ENCODE measurements at places on chromosomes 7 and 10.

GRCh38 chr10:31878486-31878885 lies 50.1 kb downstream of the ARHGAP12 start:
- DNase-seq, result no peak

GRCh38 chr7:137976696-137977095 lies 25.2 kb downstream of the CREB3L2 start:
- no peak for DNase-seq

GRCh38 chr7:119908948-119909347 lies 364.0 kb upstream of the KCND2 start:
- no peak for DNase-seq

GRCh38 chr7:79781716-79782115 lies 328.2 kb upstream of the MAGI2 start:
- DNase-seq, result no peak

GRCh38 chr7:103887853-103888602 lies 101.4 kb downstream of the RELN start:
- no peak for DNase-seq

- DNase-seq, result no peak
Observed at GRCh38 chr7:120502132-120502531, 229.2 kb downstream of the KCND2 start.

DNA sequence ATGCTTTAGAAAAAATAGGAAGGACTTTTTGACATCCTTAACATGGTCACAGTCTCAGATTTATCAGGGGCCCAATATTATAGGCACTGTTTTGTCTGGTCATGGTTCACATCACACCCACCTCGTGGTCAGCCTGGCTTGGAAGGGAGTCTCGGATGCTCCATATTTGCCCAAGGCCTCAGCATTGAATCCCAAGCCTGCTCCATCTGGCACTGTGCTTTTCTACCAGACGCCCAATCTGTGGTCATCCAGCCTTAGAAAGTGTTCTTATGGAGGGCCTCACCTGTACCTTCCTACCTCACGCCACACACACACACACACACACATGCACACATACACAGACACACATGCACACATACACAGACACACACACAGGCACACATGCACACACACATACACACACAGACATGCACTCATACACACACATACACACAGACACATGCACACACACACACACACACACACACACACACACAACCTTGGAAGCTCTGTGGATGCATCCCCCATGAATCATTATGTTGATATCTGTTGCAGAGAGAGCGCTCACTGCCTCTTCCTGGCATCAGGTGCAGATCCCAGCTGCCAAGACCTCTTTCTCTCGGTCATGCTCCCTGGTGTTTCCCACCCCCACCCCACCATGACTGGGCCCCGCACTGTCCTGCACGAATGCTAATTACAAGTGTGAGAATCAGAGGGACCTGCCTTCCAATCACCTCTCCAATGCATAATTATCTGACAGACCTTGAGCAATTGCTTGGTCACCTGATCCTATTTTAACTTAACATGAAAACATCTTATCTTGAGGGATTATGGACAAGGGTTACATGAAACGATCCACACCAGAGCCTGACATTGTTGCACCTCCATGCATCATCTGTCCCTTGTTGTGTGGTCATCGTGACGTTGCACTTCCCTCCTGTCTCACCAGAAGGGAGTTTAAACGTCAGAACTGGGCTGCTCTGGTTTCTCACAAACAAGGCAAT lies 122.7 kb upstream of the TMEM72 start:
- DNase-seq, result no peak

- no peak for DNase-seq
Observed at GRCh38 chr10:36808625-36809362, 316.6 kb upstream of the ANKRD30A start.

- DNase-seq, result peak; percentile 67
Observed at GRCh38 chr7:128093614-128094570, 62.7 kb upstream of the LRRC4 start.

- peak; percentile 30 for DNase-seq
Observed at GRCh38 chr7:120395526-120396019, 122.6 kb downstream of the KCND2 start.

DNA sequence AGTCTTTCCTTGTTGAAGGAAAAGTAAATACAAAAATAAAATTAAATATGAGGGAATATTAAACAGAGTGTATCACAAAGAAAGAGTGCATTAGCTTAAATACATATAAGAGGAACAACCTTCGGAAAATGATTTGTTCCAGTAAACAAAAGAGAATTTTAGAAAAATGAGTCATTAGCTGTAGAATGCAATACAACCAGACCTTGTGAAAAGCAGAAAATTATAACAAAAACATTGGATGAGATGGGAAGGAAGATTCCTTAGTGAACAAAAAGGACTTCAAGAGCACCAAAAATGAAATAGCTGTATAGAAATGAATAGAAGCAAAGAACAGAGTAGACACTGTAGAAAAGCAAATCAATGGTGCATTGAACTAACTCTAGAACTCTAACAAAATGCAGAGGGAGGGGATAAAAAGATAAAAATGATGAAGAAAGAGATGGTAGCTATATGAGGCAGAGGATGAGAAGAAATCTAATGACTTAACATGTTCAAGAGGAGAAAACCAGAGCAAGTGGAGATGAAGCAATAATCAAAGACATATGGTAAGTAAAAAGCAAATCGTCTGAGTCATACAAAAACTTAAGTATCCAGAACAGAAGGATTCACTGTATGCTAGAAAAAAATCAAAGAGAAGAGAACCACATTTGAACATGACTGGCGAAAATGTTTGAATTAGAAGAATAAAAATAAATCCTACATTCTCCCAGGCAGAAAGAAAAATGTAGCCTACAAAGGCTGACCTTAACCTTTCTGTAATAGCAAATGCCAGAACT lies 190.5 kb downstream of the TMEM26 start:
- DNase-seq, result no peak

GRCh38 chr10:33635967-33636515 lies 301.6 kb upstream of the NRP1 start:
- DNase-seq, result no peak

GRCh38 chr10:66827353-66827752 lies 98.5 kb upstream of the LRRTM3 start:
- DNase-seq, result peak; percentile 73
